ENCODE measurements at places on chromosomes 4 and X.

DNA sequence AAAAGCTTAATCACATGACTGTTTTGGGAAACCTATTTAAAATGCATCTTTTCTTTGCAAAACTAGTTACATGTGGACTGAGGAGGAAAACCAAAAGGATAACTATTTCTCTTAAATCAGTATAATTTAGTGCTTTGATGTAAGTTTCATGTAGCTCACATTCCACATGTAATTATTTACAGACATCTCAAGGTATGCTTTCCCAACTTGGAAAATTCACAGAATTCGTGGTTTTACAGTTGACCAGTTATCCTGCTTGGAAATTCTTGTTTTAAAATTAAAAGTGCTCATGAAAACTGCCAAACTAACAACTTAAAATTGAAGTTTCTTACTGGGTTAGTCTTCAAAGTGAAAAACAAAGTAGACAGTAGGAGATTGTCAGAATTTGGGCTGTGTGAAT is 52.4 kb downstream of the EDNRA start:
- DNase-seq = no peak

DNA sequence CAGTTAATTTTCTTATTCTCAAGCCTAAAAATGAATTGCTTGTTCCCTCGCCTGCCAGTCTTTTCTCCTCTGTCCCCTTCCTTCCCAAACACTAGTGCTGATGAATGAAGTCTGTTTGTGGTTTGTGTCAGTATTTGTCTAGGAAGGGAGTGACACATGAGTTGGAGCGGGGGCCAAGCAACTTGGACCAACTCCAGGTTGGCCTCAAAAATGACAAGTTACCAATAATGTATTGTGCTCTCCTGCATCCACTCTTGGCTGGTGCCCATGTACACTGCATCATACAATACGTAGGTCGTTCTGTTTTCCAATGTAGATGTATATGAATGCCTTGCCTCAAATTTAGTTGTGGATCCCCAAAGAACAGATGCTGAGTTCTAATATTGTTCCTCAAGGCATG is 223.0 kb upstream of the GPC4 start:
- DNase-seq = no peak

GRCh38 chr4:40587351-40587750 is 42.3 kb downstream of the RBM47 start:
- DNase-seq = no peak

GRCh38 chr4:3437582-3437936 is 4.2 kb upstream of the HGFAC start:
- no peak for DNase-seq

- DNase-seq = no peak
Observed at GRCh38 chr4:48904541-48905142, 1.9 kb downstream of the OCIAD2 start.

DNA sequence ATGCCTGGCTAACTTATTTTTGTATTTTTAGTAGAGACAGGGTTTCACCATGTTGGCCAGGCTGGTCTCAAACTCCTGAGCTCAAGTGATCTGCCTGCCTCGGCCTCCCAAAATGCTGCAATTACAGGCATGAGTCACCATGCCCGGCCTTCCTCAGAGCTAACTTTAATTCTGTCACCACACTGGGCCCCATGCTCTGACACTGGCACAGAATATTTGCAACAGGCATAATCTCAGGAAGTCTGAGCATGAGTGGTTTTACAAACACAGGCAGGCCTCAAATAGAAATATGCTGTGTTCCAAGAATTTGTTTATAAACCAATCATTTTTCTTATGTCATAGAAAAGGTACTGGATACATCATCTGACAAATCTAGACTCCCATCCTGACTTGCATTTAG is 32.7 kb upstream of the FAM9C start:
- no peak for DNase-seq

DNA sequence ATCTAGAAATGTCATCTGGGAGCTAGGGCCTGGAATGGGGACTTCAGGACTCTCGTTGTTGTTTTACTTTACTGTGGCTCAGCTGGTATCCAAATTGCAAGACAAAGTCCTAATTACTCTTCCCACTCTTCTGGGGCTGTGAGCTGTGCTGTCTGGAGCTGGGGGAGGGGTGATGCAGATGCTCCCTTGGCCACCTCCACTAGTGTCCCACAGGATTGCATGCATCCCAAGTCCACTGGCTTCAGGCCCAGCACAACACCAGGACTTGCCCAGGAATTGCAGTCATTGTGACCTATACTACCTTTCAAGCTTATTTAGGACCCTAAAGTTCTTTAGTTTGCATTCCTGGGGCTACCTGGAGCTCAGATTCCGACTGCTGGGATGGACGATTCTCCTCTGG is 366.1 kb upstream of the FAM47C start:
- DNase-seq = no peak

GRCh38 chrX:71171110-71171801 is 26.6 kb downstream of the NLGN3 start:
- no peak for DNase-seq
